ENCODE measurements at places on chromosomes 6 and 20.
A peak's percentile ranks its signal among the peaks of the same experiment; 100 is the strongest.

- DNase-seq = no peak
Measured at GRCh38 chr20:58627212-58628072, 23.6 kb upstream of the STX16 start.

DNA sequence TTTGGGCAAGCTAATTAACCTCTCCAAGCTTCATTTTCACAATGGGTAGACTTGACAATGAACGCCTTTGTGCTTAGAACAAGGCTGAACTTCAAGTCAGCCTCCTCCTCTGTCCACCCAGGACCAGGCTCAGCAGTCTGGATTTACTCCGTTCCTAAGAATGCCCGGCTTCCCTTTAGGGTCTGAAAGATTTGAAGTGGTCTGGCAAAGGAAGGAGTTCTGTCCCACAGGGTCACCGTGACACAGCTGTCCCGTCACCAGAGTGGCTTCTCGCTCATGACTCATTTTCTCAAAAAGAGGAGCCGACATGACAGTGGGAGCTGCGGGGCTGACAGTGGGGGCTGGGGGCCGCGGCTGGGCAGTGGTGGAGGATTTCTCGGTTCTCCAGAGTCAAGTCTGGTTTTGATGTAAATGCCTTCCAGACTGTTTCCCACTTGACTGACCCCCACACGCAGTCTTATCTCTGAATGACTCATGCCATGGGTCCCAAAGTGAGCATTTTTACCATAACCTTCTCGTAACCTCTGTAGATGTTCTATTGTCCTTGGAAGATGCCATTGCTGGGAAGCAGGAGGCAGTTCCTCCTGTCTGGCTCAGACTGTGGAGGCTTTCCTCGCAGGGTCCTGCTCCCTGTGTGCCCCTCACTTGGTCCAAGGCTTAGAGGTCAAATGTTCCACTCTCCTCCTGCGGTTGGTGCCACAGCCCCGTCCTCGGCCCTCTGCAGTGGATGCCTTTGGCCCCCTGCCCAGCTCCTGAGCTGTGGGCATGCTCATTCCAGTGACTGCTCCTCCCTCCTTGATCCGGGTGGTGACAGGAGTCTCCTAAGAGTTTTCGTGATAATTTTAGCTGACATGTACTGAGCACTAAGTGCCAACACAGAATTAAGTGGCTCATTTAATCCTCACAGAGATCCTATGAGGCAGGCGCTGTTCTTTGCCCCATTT, 253.1 kb downstream of the FNDC1 start:
- DNase-seq = no peak

DNA sequence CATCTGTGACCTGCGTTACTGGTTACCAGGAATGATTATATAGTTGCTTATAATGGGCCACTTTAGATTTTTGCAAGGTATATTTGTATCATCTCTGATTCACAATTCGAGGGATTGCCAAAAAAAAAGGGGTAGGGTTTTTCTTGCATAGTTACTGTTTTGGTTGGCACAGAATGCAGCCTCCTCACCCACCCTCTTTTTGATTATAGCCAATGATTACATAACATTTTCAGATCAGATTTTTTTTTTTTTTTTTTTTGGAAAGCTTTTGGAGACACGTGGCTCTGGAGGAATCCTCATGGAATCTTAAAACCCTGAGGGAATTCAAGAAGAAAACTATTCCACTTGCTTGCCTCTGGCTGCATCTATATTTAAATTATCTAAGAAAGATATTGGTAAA, 53.7 kb downstream of the UST start:
- DNase-seq = no peak

DNA sequence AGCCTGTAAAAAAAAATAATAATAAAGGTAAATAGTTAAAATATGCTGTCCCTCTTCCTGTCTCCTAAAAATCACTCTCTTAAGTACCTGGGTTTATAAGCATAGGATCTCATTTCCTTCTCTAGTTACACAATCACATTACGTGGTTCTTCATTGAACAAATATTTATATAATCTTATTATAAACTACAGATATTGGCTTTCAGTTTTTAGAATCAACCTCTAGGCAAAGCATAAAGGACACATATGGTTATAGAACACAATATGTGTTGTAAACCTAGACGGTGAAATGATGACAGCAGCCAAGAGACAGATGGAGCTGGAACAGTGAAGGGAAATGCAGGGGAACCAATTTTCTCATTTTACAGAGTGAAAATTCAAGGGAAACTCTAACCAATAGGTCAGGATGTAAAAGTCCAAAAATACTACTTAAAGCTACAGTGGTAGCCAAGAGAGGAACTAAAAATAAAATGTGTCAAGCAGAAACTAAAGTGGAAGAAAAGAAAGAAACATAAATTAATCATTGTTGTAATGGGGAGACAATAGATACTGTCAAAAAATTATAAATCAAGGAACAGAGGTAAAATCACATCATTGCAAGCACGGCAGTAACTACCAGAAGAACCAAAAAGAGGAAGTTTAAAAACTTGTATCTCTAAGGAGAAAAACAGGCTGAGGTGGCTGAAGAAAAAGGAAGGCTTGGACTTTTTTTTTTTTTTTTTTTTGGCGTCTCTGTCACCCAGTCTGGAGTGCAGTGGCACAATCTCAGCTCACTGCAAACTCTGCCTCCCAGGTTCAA, 82.8 kb upstream of the CDYL start:
- DNase-seq = no peak

DNA sequence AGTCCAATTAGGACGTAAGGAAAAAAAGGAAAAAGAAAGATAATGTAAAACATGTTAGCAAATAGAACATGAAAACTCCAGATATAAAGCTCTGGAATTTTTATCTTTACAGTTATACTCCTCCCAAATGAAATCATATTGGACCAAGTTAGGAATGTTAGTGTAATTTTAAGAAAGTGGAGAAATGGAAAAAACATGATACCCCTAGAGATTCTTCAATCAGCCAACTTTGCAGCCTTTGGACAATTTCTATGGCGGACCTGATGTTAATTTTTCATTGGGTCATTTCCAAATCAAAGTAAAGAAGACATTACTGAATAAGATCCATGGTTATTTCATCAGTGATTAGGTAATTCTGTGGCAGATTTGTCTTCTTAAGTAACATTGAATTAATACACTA, 748.7 kb downstream of the RFPL4B start:
- no peak for DNase-seq

- peak; percentile 80 for DNase-seq
Measured at GRCh38 chr6:90294989-90295853, 1.4 kb downstream of the BACH2 start.

GRCh38 chr6:127115084-127115655, 3.3 kb upstream of the RSPO3 start:
- DNase-seq = no peak

- no peak for DNase-seq
Measured at GRCh38 chr6:11330413-11330760, 97.9 kb upstream of the NEDD9 start.

- no peak for DNase-seq
Measured at GRCh38 chr6:47529734-47530133, 52.1 kb downstream of the CD2AP start.

DNA sequence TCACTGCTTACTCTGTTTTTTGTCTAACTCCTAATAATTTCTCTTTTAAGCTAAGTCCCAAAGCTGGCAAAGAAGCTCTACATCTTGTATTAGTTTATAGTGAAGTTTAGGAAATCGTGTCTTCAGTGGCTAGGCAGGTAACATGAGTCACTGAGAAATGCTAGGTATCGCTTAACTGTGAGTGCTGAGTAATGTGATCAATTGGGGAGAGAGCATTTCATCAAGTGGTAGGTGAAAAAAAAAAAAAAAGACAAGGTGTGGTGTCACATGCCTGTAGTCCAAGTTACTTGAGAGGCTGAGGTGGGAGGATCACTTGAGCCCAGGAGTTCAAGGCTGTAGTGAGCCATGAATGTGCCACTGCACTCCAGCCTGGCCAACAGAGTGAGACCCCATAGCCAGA, 125.3 kb downstream of the FAM83B start:
- DNase-seq = no peak
